Eye (tissue), 1 donor: ENCODE measurements at places on chromosomes 5 and 9.

DNA sequence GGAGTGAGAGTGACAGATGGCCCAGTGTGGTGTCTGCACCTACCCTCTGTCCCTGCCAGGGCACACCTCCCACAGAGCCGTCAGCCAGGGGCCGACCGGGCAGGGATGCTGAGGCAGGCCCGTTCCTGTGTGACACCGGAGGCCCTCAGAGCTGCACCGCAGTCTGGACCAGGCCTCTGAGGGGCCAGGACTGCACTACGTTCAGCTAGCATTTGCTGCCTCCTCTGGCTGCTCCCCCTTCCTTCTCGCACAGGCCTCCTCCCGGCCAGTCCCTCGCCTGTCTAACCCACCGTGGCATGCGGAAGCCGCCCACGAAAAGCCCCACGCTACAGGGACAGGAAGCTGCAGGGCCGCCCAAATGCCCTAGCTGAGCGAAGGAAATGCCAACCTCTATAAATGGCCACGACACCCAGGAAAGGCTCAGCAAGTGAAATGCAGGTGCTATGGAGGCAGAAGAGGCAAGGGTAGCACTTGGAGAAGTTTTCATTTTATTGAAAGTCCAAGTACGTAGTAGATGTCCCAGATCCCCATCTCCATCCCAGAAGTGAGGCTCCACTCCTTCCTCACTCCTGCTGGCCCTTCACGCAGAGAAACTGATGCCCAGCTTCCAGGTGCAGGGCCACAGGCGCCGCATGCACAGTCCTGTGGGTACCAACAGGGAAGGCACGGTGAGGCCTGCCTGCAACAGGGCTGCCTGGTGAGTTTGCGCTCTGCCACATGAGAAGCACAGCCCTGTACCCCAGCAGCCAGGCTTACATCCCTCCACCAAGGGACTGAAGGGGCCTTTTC lies 38.7 kb downstream of the MAPK9 start:
- DNase-seq: no peak

DNA sequence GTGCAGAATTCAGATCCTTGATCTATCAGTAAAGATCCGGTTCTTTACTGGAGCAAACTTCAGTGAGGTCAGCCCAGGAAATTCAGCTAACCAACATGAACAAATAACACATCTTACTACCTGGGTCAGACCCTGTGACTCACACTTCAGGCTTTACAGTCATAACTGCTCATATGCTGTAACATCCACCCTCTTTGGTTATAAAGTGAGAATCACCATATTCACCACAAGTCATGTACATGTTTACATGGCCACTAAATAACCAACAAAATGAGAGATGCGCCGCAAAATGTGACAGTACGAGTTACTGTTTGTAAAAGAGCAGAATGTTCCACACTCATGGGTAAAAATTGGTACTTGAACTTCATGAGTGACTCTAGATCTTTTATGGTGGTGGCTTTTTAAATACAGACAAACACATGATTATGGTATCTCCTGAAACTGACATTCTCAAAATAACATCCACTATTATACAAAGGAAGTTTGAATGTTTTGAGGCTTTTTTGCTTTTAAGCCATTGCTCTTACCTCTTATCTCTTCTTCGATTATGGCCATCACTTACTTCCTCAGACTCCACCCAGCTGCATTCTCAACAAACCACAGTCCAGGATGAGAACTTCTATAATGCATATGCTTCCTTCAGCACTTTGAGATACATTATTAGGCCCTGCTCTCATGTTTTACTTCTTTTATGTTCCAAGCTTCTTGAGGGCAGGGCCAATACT lies 516.6 kb downstream of the RAB3C start:
- DNase-seq: no peak

GRCh38 chr5:33067291-33067690 lies 356.2 kb downstream of the NPR3 start:
- no peak for DNase-seq

DNA sequence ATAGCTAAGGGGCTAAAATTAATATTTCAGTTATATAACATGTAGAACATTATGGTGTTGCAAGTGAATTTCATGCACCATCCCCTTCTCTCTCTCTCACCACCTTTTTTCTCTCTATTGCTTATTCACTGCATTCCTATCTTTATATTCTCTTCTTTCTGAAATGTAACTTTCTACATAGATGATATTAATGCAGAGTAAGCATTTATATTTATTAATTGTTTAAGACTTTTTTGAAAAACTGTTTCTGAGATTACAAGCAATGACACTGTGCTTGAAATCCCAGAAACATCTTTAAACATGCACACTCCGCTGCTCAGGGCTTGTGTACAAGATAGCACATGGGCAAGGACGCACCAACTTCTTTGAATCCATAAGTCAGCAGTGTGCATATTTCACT lies 567.7 kb upstream of the SGCD start:
- no peak for DNase-seq

GRCh38 chr9:96871176-96871575 lies 16.9 kb upstream of the ZNF782 start:
- DNase-seq: no peak

DNA sequence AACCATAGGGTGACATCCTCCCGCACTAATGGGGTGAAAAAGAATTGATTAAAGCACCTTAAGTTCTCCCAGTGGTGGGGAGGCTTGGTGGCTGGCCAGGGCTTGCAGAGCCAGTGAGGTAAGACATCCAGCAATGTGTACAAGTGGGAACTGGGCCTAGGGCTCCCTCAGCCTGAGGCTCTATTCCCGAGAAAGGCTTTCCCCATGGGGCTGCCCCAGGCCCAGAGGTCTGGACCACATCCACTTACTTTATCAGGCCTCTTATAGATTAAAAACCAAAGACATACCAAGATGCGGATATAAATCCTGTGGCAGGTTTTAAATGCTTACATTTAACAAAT lies 35.3 kb downstream of the C5orf15 start:
- no peak for DNase-seq

DNA sequence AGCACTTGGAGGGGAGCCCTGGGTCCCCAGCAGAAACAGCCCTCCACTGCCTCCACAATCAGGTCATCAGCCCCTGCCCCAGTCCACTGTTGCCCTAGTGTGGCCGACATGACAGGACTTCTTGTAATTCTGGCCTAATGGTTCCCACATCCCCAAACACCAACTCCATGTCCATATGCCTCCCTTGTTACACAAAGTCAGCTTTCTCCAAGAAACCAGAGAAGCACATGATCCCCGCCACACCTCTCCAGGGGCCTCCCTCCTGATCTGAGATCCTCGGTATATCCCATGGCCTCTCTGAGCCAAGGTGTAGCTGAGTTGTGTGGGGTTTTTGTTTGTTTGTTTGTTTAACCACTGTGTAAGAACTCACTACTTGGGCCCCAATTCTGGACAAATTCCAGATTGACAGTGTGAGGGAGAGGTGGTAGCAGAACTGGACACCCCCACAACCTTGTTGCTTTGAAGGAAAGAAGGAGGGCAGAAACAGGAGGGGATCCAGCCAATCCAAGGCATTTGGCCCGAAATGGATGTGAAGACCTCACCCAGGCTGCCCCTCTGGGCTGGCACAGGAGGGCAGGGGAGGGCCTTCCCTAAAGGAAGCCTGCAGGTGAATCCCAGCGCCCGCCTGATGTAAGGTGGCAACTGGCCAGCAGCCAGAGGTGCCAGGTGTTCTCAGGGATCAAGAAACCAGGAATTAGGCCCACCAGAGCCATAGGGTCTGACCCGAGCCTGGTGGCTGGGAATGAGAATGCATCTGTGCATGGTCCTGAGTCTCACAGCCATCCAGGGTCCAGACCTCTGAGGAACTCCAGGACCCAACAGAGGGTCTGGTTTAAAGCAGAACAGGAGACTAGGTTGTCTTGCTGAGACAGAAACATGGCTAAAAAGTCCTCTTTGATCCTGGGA lies 13.4 kb downstream of the IRF1 start:
- no peak for DNase-seq

DNA sequence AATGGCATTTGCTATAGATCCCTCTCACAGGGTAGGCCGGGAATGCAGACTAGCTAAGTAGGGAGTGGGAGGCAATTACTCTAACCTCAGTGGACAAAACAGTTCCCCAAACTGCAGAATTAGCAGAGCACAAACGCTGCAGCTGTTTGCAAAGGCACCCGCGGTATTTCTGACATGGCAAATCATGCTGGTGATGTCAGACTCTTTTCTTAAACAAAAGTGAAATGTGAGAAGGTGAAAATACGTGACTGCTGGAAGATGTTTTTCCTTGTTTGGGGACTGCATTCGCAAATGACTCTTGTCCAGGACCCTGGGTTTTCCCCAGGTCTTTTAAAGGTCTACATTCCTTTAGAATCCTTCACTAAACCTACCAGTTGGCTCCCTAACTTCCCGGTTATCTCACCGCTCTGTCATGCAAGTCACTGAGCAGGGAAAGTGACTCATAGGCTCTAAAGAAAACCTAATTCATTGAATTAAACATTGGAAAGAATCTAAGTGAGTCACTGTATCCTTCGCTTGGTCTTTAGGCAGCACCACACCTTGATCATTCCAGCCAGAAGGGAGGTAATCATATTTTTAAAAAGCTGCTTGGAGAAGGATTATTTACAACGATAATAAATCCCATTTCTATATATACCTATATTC lies 91.5 kb upstream of the DNAH5 start:
- DNase-seq: peak; percentile 87

- DNase-seq: no peak
These were observed 100.4 kb downstream of the KLHL3 start for GRCh38 chr5:137635521-137635921.

GRCh38 chr9:13428766-13429165 lies 149.3 kb upstream of the MPDZ start:
- DNase-seq: no peak

GRCh38 chr9:1319436-1319835 lies 269.3 kb downstream of the DMRT2 start:
- no peak for DNase-seq

- DNase-seq: no peak
These were observed 643.6 kb downstream of the ACTL7B start for GRCh38 chr9:108212184-108212583.

- no peak for DNase-seq
These were observed 49.9 kb upstream of the JMY start for GRCh38 chr5:79186021-79186420.

DNA sequence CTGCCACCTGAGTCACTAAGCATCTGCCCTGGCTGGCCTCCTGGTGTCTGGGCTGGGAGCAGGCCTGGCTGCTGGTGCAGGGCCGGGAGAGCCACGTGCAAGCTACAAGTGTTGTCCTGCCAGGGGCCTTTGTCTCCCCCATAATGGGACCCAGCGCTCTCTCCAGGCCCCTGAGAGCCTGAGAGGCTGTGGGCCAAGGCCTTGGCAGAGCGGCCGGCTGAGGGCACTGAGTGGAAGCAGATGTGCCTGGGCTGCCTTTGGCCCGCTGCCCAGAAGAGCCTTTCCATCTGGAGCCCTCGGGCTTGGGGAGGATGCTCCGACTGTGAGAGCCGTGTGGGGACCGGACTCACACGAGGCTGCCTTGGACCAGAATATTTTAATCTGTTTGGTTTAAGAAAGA lies 185.5 kb downstream of the RGS3 start:
- peak; percentile 49 for DNase-seq

DNA sequence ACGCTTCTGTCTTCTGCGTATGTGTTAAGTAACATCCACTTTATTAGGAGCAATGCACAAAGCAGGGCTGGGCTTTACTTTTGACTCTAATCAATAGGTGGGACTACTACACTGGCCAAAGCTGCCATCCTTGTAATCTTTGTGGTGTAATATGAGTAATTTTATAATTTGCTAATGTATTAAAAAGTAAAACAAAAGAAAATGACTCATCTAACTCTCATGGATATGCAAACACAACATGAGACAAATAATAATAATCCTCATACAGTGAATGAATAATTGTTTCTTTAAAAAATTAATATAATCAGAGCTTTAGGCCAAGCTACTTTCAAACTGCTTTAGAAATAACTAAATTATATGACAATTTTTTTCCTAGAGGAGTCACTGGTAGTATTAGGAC lies 90.7 kb downstream of the NR3C1 start:
- DNase-seq: no peak

DNA sequence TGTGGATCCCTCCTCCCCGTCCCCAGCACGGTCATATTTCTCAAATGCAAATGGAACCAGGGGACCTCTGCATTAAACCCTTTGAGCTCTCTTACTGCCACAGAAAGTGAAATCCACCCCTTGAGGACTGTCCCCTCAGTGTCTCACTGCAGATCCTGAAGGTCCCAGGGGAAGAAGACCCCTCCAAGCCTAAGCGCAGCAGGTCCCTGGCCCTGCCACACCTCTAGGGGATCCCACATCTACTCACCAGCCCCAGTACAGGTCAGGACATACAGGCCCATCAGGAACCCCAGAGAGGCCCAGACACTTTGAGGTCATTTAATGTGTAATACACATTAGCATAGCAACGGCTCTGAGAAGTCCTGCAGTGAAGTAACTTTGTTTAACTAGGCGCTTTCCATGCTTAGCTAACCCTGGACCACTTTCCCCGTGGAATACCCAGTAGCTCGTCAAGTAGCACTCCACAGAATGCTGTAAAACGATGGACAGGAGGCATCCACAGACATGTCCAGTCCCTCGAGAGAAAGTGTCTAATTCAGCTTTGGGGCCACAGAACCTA lies 54.7 kb upstream of the ALDH1B1 start:
- DNase-seq: no peak

DNA sequence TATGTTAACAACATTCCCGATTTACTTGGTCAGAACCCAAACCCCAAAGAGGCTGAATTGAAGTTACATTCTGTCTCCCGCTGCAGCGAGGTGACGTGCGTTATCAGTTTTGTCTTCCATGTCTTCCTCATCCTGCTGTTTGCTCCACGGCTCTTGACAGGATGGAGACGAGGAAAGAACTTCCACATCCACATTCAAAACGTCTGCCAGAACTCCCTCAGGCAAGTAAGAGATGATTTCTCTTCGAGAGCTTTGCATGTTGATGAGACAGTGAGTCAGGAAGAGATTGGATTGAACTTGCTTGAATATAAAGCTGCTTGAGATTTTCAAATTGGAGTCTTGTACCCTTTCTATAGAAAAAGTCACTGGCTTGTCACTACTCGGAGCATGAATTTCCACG lies 242.6 kb downstream of the AUH start:
- peak; percentile 59 for DNase-seq

- DNase-seq: peak; percentile 70
These were observed 922 bp downstream of the CRHBP start for GRCh38 chr5:76953551-76954382.

GRCh38 chr5:112703866-112704820 lies 33.5 kb upstream of the APC start:
- no peak for DNase-seq

DNA sequence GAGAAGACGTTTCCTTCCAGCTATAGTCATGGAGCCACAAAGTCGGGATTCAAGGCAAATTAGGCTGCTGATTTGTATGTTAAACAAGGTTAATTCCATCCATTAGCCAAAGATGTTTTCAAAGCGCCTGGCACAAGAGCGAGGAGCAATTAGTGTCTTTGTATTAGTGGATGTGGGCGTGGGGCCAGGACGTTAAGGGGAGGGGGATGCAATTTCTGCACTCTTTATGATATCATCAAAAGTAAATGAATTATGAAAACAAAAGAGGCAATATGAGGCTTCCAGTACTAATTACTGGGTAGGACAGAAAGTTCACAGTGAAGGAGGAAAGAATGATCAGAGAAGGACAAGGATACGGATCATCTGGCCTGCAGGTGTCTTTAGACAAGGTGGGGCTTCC lies 230.9 kb upstream of the MSX2 start:
- DNase-seq: no peak
